Transverse colon (tissue), 4 donors: ENCODE measurements at places on chromosomes 2 and 18. TPM values are rescaled to one million over a fixed set of nuclear protein-coding genes. Genes with fewer than 3 reads are reported as not detected.

ABCG8 gene
- not detected for total RNA-seq

CIB4 gene
- not detected for total RNA-seq

- H3K27me3 ChIP-seq, result no peaks in the 10 kb centered on the region
- DNase-seq, result no peak
- H3K27ac ChIP-seq, result peak overlapping the region; percentile 86
- no peaks in the 10 kb centered on the region for H3K36me3 ChIP-seq
These were observed 135.0 kb downstream of the HDAC4 start for GRCh38 chr2:239265681-239266433.

- H3K4me3 ChIP-seq, result no peak overlapping the region
- no peak overlapping the region for H3K27ac ChIP-seq
- no peaks in the 10 kb centered on the region for H3K36me3 ChIP-seq
- H3K27me3 ChIP-seq, result no peaks in the 10 kb centered on the region
- no peaks in the 10 kb centered on the region for H3K4me1 ChIP-seq
These were observed 66.8 kb upstream of the ATG16L1 start for GRCh38 chr2:233184669-233185068.

GRCh38 chr18:55227771-55228170 is 268.5 kb upstream of the CCDC68 start:
- no peak overlapping the region for H3K4me3 ChIP-seq
- H3K4me1 ChIP-seq, result peaks cover 4% of the 10 kb centered on the region
- no peaks in the 10 kb centered on the region for H3K27me3 ChIP-seq

GRCh38 chr2:203500297-203500696 is 34.8 kb downstream of the RAPH1 start:
- DNase-seq, result no peak
- no peak overlapping the region for H3K27ac ChIP-seq
- H3K36me3 ChIP-seq, result no peaks in the 10 kb centered on the region
- H3K27me3 ChIP-seq, result no peaks in the 10 kb centered on the region

DNA sequence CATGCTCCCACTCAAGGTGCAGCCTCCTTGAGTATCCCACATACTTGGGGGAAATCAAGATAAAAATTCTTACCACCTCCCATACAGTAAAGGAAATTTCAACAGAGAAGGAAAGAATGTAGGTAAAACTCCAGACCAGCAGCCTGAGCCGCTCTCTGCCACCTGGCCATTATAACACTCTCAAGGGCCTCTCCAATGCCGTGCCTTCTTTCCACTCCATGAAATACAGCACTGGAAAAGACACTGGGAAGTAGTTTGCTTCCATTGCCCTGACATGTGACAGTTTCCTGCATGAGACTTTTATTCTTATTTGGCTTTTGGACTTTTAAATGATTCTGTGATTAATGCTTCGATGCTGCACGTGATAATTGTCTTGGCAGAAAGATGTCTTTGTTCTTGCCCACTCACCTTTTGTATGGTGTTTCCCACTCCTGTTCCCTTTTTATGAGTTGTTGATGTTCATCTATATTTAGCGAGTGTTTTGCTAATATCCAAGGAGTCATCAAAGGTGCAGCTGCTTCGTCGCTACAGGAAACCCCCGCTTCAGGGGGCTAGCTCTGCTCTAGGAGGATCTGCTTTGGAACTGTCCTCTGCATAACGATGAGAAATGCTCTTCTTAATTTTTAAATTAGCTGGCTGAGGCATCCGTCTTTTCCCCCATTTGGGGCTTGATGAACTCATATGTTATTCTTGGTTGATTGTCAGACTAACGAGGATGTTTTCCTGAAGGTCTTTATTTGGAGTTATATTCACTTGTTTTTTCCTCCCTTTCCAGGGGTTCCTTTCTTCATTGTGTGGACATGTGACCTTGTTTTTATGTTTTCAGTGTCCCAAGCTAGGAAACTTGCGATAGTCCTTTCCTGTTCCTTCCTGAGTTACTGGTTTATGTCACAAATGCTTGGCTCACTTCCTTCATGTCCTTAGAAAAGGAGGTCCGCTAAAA is 179.4 kb downstream of the TXNL1 start:
- H3K27me3 ChIP-seq, result no peaks in the 10 kb centered on the region
- DNase-seq, result no peak
- no peaks in the 10 kb centered on the region for H3K36me3 ChIP-seq

GRCh38 chr2:207616185-207616584 is 9.0 kb downstream of the METTL21A start:
- H3K27ac ChIP-seq, result peak overlapping the region; percentile 60
- DNase-seq, result no peak
- H3K4me1 ChIP-seq, result peaks cover 5% of the 10 kb centered on the region
- no peak overlapping the region for H3K4me3 ChIP-seq

GRCh38 chr2:47096451-47096850 is 58.7 kb downstream of the STPG4 start:
- no peaks in the 10 kb centered on the region for H3K36me3 ChIP-seq
- no peak for DNase-seq
- no peak overlapping the region for H3K27ac ChIP-seq
- no peaks in the 10 kb centered on the region for H3K27me3 ChIP-seq
- no peak overlapping the region for H3K4me3 ChIP-seq
